Activated naive CD8-positive, alpha-beta T cell treated with anti-CD3 and anti-CD28 coated beads, Interleukin-2, amount 50 U/mL, for 24 hours (primary cell): ENCODE measurements at places on chromosomes 7 and 10.

DNA sequence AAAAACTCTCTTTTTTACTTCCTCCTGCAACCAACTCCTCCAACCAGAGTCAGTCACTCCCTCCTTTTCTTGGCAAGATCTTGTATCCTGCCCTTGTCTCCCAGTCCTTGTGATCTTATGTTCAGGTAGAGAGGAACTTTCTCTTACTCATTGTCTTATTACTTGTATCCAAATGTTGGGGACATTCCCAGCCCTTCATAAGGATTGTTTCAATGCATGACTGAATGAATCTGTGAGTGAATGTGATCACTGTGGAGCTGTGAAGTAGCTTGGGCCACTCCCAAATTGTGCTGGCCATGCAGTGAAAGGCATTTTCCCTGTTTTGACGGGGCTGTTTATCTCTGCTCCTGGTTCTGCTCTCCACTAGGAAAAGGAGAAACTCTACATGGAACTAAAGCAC lies 93.7 kb downstream of the CFAP58 start:
- no peak for DNase-seq
- no peak overlapping the region for H3K4me3 ChIP-seq
- H3K36me3 ChIP-seq: no peaks in the 10 kb centered on the region
- H3K4me1 ChIP-seq: peaks cover 6% of the 10 kb centered on the region

DNA sequence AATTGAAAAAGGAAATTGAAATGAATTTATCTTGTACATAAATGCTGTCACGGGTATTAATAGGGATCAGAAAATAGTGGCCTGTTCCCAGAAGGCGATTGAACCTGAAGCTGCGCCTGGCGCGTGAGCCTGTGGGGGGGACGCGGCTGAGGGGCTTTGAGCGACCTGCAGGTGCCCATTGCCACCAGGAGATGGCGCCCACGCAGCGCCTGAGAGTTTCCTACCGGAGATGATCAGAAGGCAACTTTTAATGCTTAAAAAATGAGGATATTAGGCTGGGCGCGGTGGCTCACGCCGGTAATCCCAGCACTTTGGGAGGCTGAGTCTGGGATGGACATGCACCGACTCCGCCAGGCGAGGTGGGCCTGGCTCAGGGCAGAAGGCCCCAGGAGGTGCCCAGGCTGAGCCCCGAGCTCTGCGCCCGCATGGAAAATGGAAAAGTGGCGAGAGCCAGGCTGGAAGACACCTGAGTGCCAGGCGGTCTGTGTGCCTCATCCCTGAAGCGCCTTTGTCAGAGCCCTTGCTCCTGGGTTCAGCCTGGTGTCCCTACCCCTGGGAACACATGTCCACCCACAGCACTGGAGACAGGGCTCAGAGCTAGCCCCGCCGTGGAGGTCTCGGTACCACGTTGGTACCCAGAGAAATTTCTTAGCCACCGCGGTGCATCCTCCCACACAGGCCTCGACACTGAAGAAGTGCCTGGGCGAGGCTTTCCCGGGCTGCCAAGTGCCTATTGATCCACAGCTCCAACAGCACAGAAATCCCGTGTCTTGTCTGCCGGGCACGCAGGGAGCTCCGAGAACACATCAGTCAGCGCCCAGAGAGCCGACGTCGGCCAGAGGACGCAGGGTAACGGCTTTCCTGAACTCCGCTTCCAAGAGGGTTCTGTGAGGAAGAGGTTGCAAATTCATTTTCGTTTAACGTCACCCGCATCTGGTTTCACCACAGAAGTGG lies 117.4 kb downstream of the INPP5A start:
- no peaks in the 10 kb centered on the region for H3K27me3 ChIP-seq
- peak; percentile 68 for DNase-seq
- no peak overlapping the region for H3K27ac ChIP-seq
- no peak overlapping the region for H3K4me3 ChIP-seq
- H3K36me3 ChIP-seq: peaks cover 2% of the 10 kb centered on the region

- no peak for DNase-seq
- H3K4me1 ChIP-seq: no peaks in the 10 kb centered on the region
- peaks cover 20% of the 10 kb centered on the region for H3K36me3 ChIP-seq
- no peak overlapping the region for H3K27ac ChIP-seq
- no peak overlapping the region for H3K4me3 ChIP-seq
These were observed 122.9 kb downstream of the NRF1 start for GRCh38 chr7:129734400-129734799.

GRCh38 chr7:64997927-64998391 lies 7.1 kb upstream of the ZNF117 start:
- H3K27ac ChIP-seq: no peak overlapping the region
- H3K36me3 ChIP-seq: peaks cover 52% of the 10 kb centered on the region
- no peak for DNase-seq
- peaks cover 19% of the 10 kb centered on the region for H3K4me1 ChIP-seq

DNA sequence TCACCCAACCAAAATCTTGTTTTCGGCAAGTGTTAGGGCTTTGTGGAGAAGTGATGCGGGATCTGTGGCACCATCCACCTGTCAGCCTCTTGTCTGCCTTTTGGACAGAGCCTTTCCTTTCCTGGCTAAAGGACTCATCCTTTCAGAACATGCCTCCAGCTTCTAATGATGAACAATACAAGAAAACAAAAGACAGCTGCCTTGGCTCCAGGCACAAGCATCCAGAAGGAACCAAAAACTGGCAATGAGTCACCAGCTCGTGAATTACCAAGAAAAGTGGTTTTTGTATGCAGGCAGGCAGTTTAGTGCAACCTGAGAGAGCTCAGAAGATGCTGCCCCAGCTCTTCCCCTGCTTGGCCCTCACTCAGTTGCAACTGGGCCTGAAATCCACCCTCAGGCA lies 84.6 kb upstream of the NAMPT start:
- peaks cover 2% of the 10 kb centered on the region for H3K36me3 ChIP-seq
- peak overlapping the region; percentile 17 for H3K27ac ChIP-seq

DNA sequence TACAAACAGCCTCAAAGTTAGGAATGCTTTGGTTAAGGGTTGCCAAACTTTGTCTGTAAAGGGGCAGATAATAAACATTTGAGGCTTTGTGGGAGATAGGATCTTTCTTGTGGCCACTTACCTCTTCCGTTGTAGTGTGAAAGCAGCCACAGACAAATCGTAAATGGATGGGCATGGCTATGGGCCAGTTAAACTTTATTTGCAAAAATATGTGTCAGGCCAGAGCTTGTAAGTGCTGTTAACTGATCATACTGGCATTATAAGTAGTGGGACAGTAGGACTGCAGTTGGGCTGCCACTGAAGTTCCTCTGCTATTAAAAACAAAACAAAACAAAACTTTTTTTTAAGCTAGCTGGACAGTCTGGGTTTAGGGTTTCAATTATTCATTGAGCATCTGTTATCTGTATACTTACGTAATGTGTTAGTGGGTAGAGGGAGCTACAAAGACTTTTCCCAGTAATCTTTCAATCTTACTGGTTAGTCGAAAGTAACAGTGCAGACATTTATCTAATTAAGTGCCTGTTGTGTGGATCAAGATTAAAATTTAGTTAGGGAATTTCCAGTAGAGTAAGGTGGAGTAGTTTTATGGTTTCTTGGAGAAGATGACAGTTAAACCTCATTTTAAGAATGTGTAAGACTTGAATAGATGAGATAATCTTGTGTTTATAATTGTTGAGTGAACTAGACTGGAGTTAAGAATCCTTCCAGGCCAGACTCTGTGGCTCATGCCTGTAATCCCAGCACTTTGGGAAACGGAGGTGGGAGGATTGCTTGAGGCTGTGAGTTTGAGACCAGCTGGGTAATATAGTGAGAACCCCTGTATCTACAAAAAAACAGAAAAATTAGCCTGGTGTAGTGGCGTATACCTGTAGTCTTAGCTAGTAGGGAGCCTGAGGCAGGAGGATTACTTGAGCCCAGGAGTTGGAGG lies 100.1 kb downstream of the BTRC start:
- H3K27ac ChIP-seq: peak overlapping the region; percentile 1
- DNase-seq: no peak

- H3K36me3 ChIP-seq: no peaks in the 10 kb centered on the region
- H3K4me1 ChIP-seq: no peaks in the 10 kb centered on the region
- H3K4me3 ChIP-seq: no peak overlapping the region
- no peak for DNase-seq
- no peak overlapping the region for H3K27ac ChIP-seq
- H3K27me3 ChIP-seq: no peaks in the 10 kb centered on the region
These were observed 255.8 kb downstream of the ABCA13 start for GRCh38 chr7:48426966-48427555.

- H3K4me1 ChIP-seq: peaks cover 11% of the 10 kb centered on the region
- H3K27ac ChIP-seq: no peak overlapping the region
- H3K4me3 ChIP-seq: no peak overlapping the region
These were observed 74.7 kb upstream of the ITGB1 start for GRCh38 chr10:33032654-33033151.

- no peak overlapping the region for H3K4me3 ChIP-seq
- H3K4me1 ChIP-seq: no peaks in the 10 kb centered on the region
- no peak for DNase-seq
These were observed 43.8 kb downstream of the ETV1 start for GRCh38 chr7:13945670-13946069.

DNA sequence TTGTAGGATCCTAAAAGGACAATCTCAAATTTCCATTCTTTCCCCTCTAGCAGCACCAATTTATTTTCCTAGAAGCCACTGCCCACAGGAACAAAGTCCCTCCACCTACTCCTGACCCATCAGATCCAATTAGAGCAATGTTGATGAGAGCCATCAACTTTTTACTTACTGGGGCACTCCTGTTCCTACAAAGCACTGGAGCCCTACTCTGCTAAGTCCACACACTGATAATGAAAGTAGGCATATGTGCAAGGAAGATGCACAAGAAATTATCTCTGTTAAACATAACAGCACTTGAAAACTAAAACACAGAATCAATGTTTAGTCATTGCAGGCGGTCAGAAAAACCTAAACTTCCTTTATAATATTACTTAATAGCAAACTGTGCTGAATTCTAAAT lies 3.6 kb downstream of the HERPUD2 start:
- H3K4me3 ChIP-seq: peak overlapping the region; percentile 95
- H3K4me1 ChIP-seq: peaks cover 71% of the 10 kb centered on the region
- H3K36me3 ChIP-seq: peaks cover 5% of the 10 kb centered on the region
- no peak for DNase-seq
- peak overlapping the region; percentile 80 for H3K27ac ChIP-seq

DNA sequence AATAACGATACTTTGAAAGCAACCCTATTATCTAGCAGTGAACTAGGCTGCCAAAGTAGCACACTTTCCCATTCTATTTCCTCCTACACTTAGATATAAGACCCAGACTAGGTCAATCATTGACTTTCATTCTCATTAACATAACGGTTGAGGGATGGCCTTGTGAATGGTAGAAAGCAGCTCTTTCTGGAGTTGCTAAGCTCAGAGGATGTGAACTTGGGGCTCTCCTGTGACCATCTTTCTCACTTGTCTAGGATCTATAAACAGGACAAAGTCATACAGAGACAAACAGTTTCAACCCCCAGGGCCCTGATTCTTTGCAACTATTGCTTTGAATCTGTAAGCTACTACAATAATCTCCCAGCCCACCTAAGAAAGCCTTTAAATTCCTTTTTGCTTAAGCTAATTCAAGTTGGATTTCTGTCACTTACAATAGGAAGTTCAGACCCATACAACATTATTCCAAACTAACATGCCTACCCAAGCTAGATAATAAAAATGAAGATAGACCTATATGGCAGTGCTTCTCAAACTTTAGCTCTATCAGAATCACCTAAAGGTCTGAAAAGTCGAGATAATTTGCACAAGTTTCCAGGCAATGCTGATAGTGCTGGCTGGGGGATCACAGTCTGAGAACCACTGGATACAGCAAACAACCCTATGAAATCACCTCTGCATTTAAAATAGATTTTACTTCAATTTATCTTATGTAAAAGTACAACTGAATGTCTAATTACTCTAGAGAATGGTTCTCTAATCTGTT lies 16.7 kb downstream of the P4HA1 start:
- no peak overlapping the region for H3K4me3 ChIP-seq
- DNase-seq: no peak
- H3K36me3 ChIP-seq: peaks cover 6% of the 10 kb centered on the region
- no peak overlapping the region for H3K27ac ChIP-seq
- H3K27me3 ChIP-seq: no peaks in the 10 kb centered on the region

GRCh38 chr10:641149-642010 lies 48.1 kb downstream of the DIP2C start:
- peaks cover 12% of the 10 kb centered on the region for H3K27me3 ChIP-seq
- DNase-seq: no peak
- H3K36me3 ChIP-seq: no peaks in the 10 kb centered on the region
- H3K4me1 ChIP-seq: no peaks in the 10 kb centered on the region

GRCh38 chr7:155233311-155234157 lies 64.1 kb upstream of the INSIG1 start:
- no peak for DNase-seq
- H3K36me3 ChIP-seq: no peaks in the 10 kb centered on the region
- H3K27me3 ChIP-seq: peaks cover 7% of the 10 kb centered on the region
- no peaks in the 10 kb centered on the region for H3K4me1 ChIP-seq
- no peak overlapping the region for H3K27ac ChIP-seq

DNA sequence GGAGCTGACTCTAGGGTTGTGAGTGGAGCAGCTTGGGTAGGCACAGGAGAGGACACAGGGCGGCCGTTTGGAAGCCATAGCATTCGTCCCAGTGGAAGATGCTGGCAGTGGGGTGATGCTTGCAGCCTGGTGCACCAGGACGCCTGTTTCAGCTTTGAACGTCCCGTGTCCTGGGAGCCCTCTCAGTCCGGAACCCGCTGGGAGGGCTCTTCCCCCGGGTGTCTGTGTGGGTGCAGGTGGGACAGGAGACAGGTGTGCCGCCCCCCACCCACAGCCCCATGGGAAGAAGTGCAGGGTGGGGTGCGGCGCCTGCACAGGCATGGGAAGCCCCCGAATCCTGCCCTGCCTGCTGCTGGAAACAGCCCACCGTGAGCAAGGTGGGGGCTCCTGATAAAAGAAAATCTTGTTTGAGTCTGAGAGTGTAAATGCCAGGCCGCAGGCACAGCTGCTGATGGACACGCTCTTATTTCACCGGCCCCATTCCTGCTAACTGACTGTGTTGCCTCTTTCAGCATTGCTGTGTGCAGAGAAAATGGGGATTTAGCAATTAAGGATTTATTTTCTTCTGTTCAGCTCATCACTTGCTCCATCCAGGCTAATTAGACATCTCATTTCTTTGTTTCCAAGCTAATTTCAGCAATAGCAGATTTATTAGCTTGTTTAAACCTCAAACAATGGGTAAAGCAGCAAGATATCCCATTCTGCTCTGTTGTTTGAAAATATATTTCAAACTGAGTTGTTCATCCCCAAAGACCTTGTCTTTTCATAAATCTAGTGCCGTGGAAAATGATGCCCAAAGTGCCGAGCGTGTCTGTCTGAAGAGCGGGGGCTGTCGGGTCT lies 54.9 kb upstream of the DPYSL4 start:
- H3K36me3 ChIP-seq: no peaks in the 10 kb centered on the region
- H3K4me3 ChIP-seq: no peak overlapping the region
- no peaks in the 10 kb centered on the region for H3K4me1 ChIP-seq
- DNase-seq: no peak

- H3K4me3 ChIP-seq: no peak overlapping the region
- no peaks in the 10 kb centered on the region for H3K4me1 ChIP-seq
- H3K36me3 ChIP-seq: no peaks in the 10 kb centered on the region
- no peak for DNase-seq
- H3K27me3 ChIP-seq: peaks cover 2% of the 10 kb centered on the region
These were observed 38.0 kb downstream of the EGFR start for GRCh38 chr7:55056577-55057480.

DNA sequence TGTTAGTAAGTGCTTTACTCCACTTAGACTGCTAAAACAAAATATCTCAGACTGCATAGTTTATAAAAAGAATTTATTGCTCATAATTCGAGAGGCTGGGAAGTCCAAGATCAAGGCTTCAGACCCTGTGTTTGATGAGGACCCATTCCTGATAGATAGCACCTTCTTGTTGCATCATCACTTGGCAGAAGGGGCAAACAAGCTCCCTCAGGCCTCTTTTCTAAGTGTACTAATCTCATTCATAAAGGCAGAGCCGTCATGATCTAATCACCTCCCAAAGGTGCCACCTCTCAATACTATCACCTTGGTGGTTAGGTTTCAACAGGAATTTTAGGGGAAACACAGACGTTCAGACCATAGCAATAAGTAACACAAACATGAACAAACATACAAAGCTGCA lies 55.4 kb downstream of the CRPPA start:
- H3K4me1 ChIP-seq: no peaks in the 10 kb centered on the region
- no peak overlapping the region for H3K27ac ChIP-seq
- H3K36me3 ChIP-seq: no peaks in the 10 kb centered on the region
- no peak overlapping the region for H3K4me3 ChIP-seq
